ENCODE measurements at places on chromosomes 1 and 21. TPM values are rescaled to one million over a fixed set of nuclear protein-coding genes. Genes with fewer than 3 reads are reported as not detected.
A peak's percentile ranks its signal among the peaks of the same experiment; 100 is the strongest.

- no peak overlapping the region for H3K27ac ChIP-seq
- no peak overlapping the region for H3K4me3 ChIP-seq
- no peaks in the 10 kb centered on the region for H3K27me3 ChIP-seq
- no peaks in the 10 kb centered on the region for H3K4me1 ChIP-seq
- peak; percentile 49 for DNase-seq
- no peaks in the 10 kb centered on the region for H3K36me3 ChIP-seq
Observed at GRCh38 chr1:111030590-111030989, 66.9 kb upstream of the LRIF1 start.

The LCK gene
- 0.79 TPM for total RNA-seq

DNA sequence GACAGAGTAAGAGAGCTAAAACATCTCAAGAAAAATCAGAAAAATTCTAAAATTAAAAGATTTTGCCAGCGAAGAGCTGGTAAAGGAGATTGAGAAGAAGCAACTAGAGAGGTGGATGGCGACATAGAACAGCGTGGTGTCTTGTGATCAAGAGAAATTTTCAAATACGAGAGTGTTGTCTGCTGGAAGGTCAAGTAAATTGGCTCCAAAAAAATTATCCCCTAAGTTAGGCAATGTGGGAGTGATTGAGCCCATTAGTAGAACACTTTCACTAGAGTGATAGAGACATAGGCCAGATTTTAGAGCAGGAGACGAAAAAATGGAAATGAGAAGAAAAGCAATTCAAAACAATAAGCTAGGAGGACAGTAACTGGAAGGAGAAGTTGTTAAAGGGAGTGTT, 94.3 kb upstream of the MPC2 start:
- no peak overlapping the region for H3K4me3 ChIP-seq
- no peaks in the 10 kb centered on the region for H3K36me3 ChIP-seq
- H3K4me1 ChIP-seq, result no peaks in the 10 kb centered on the region
- H3K27me3 ChIP-seq, result no peaks in the 10 kb centered on the region
- DNase-seq, result no peak
- no peak overlapping the region for H3K27ac ChIP-seq

The FCRL6 gene
- total RNA-seq, result not detected

The IL20 gene
- not detected for total RNA-seq

GRCh38 chr1:112697781-112698201, 9.1 kb downstream of the RHOC start:
- H3K4me3 ChIP-seq, result no peak overlapping the region
- no peaks in the 10 kb centered on the region for H3K27me3 ChIP-seq
- no peak for DNase-seq
- H3K36me3 ChIP-seq, result peaks cover 34% of the 10 kb centered on the region

- no peak for DNase-seq
- H3K36me3 ChIP-seq, result peaks cover 7% of the 10 kb centered on the region
- peaks cover 2% of the 10 kb centered on the region for H3K4me1 ChIP-seq
- no peak overlapping the region for H3K4me3 ChIP-seq
Observed at GRCh38 chr1:154276797-154277196, 4.4 kb downstream of the HAX1 start.

- H3K36me3 ChIP-seq, result peaks cover 64% of the 10 kb centered on the region
- DNase-seq, result no peak
- H3K4me1 ChIP-seq, result no peaks in the 10 kb centered on the region
- no peak overlapping the region for H3K4me3 ChIP-seq
- no peak overlapping the region for H3K27ac ChIP-seq
Observed at GRCh38 chr1:201870397-201870796, 18.3 kb upstream of the SHISA4 start.
